ENCODE measurements at places on chromosomes 3 and 15.
A peak's percentile ranks its signal among the peaks of the same experiment; 100 is the strongest.

GRCh38 chr3:175208326-175208725 lies 349.2 kb downstream of the NAALADL2 start:
- DNase-seq = peak; percentile 5

DNA sequence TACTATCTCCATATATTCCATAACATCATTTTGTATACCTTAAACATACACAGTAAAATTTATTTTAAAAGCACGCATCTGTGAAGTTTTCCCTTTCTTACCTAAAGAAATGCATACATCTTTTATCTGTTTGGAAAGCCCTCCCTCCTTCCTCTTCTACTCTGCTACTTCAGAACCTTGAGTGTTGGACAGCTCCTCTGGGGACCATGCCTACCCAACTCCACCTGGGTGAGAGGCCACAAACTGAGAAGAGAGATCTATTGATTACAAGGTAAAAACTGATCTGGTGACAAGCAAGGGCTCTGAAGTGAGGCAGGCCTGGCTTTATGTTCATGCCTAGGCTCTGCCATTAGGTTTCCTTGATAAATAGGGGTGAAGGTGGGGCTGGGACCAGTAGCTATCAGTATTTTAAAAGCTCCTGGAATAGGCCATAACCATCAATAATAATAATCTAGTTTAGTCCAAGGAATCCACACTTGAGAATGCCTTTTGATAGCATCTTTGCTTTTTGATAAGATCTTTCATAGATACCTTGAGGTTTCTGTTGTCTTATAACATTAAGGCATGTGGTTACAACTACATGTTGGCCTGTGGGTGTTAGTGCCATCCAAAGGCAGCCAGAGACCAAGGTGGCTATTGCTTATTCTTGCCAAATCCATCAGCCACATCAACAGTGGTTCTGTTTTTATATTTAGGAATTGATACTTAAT lies 148.8 kb downstream of the KCNMB2 start:
- no peak for DNase-seq

- DNase-seq = no peak
These were observed 37.0 kb downstream of the STARD9 start for GRCh38 chr15:42612367-42612912.

- peak; percentile 25 for DNase-seq
These were observed 27.2 kb upstream of the ADAMTS7 start for GRCh38 chr15:78838489-78838888.

DNA sequence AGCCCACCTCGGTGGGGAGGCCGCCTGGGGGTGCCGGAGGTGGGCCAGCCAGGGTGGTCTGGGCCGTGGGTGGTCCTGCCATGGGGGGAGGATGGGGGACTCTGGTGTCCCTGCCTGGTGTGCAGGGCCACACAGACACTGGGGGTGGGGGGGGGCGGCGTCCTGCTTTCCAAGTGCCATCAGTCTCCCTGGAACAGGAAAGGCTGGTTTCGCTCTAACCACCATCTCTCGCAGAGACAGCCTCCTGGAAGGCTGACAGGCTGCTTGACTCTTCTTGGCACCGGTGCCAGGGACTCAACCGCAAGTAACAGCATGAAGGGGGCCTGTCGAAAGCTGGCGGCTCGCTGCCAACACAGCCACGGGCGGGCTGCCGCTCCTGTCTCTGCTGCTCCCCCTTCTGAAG lies 40.3 kb downstream of the RGMA start:
- peak; percentile 22 for DNase-seq

- DNase-seq = no peak
These were observed 4.7 kb downstream of the ABHD5 start for GRCh38 chr3:43695443-43695842.

DNA sequence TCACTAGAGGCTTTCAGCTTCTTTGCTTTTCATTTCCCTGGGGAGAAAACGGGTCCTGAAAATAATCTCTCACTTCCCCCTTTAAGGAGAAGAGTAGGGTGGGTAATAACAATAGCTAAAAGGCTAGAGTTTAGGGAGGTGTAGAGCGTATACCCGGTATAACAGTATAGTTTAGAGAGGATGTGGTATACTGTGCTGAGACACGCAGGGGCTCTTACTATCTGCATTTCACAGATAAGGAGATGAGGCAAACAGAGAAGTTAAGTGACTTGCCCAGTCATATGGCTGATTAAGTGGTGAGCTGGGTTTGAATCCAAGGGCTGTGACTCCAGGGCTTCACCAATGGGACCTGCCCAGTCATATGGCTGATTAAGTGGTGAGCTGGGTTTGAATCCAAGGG lies 15.0 kb upstream of the KCNMB3 start:
- no peak for DNase-seq

DNA sequence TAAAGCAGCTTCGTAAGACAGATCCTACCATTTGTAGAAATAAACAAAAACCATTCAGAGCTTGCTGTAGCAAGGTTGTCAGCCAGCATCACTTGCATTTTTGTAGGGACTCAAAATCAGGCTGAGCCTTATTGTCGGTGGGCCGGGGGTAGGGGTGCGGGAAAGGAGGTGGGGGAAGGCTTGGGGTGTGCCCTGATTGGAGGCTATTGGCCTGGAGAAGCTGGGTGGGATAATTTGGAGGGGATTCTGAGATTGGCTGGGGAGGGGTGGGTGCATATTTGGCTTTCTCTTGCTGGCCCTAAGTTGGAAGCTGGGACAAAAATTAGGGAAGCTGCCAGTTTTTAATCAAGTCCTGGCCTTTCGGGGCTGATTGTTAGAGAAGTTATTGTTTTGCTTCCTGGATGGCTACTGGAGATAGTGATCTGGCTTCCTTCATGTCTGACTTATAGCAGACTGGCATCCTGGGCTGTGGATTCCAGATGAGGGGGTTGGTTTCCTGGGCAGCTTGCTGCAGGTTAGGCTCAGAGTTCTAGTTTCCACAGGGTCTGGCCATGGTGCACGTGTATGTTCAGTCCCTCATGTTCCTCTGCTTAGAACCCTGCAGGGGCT lies 22.8 kb downstream of the STOML1 start:
- no peak for DNase-seq

GRCh38 chr3:58009026-58009748 lies 965 bp downstream of the FLNB start:
- DNase-seq = peak; percentile 36

DNA sequence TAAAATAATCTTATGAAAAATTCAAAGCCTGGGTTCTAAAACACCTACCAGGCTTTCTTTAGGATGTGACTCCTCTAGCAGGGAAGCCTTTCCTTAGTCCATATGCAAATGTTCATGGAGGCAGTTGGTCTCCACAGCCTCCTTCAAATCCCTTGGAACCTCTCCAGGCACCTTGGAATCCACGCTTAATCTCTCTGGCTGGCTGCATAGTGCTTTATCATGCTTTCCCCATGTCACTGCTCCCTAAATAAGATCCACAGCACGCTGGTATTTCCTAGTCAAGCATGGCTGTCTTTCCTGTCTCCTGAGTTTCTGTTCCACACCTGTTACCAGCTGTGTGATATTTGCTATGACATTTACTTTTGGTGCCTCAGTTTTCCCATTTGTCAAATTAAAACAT lies 71.3 kb downstream of the CLSTN2 start:
- no peak for DNase-seq

GRCh38 chr15:48898446-48898845 lies 20.5 kb downstream of the EID1 start:
- no peak for DNase-seq

- no peak for DNase-seq
These were observed 166.2 kb upstream of the ROBO2 start for GRCh38 chr3:76873532-76874242.

- DNase-seq = no peak
These were observed 29.5 kb upstream of the CNBP start for GRCh38 chr3:129213238-129213637.

GRCh38 chr3:37114251-37115145 lies 59.9 kb downstream of the LRRFIP2 start:
- DNase-seq = no peak

DNA sequence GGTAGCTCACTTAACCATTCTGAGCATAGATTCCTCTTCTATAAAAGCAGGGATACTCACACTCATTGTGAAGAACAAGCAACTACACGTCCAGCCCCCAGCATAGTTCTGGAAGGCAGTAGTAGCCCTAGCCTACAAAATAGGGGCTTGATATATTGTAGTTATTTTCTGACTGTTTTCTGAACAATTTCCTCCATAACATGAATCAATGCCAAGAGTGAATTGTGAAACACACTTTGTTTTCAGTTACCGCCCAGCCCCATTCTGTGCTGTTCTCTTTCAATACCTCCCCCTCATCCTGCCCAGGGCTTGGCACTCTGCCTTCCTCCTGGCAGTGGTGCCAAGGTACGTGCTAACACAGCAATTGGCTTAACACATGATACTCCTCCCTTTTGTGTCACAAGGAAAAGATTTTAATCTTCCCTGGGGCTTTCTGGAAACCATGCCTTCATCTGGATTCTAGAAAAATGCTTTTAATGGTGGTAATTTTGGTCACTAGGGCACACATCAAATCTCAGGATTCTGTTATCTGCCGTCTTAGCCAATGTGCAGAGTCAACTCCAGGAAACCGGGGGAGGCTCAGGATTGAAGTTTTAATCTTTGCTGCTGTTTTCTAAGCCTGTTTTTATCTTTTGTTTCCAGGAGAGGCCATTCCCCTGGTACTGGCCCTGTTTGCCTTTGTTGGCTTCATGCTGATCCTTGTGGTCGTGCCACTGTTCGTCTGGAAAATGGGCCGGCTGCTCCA lies 37.2 kb downstream of the IL20RB start:
- no peak for DNase-seq

DNA sequence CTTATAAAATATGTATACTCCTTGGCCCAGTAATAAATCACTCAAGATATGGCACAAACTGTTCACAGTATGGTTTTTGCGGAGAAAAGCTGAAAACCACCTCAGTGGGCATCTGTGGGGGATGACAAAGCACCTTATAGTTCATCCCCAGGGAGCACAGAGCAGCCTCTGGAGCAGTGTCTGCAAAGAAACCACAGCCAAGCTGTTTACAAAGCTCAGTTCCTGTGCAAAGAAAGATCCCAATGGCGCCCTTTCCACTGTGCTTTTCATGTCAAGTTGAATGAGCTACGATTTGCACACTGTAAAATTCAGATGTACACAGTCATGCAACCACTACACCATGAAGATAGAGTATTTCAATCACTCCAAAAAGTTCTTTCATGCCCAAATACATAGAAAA lies 2.5 kb upstream of the EFCC1 start:
- DNase-seq = no peak

GRCh38 chr15:60829416-60829815 lies 350.5 kb upstream of the ICE2 start:
- no peak for DNase-seq

GRCh38 chr3:188006726-188007393 lies 147.1 kb upstream of the LPP start:
- no peak for DNase-seq

DNA sequence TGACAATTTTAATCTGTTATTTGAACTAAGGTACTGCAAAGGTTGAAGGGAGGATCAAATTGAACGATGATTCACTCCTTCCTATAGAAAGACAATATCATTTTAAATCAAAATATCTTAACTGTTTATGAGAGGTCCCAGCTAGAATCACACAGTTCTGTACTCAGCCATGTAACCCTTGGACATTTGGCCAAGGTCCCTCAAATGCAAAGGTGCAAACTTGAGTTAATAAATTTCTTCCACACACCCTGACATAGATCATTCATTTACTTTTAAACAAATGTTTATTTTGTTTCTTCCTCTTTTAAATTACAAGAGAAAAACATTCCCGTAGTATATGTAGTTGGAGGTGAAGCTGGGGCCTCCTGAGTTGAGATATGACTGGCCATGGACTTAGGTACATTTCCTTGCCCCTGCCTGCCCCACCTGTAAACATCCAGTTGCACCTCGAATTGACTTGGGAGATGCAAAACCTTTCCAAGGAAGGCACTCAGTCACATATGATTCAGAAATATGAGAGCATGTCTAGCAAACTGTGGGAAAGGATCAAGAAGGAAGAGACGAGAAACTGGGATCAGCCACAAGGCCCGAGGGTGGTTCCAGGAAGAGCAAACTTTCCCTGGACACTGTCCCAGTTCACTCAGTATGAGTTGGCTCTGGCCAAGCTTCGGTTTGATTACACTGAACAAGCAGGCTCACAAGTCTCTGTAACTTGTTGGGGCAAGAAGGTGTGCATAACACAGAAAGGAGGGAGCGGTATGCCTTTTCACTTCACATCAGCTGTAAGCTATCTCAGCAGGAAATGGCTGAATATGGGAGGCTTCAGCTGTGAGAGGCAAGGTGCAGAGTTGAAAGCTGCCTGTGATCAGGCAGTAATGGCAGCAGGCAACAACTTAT lies 6.7 kb downstream of the TNFSF10 start:
- DNase-seq = no peak

DNA sequence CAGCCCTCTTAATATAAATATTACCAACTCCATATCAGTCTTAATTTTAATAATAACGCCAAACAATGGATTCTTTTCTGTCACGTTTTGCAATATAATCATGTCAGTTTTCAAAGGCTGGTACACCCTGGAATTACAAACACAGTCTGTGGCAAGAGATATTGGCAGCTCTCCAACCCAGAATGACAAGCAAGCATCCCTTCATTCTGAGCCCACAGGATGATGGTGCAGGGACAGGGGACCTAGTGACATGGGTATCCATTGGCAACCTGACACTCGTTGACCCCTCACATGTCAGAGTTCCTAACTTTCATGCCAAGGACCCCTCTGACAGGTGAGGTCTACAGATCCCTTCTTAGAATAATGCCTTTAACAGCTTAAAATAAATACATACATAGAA lies 154.5 kb upstream of the TSC22D2 start:
- no peak for DNase-seq

DNA sequence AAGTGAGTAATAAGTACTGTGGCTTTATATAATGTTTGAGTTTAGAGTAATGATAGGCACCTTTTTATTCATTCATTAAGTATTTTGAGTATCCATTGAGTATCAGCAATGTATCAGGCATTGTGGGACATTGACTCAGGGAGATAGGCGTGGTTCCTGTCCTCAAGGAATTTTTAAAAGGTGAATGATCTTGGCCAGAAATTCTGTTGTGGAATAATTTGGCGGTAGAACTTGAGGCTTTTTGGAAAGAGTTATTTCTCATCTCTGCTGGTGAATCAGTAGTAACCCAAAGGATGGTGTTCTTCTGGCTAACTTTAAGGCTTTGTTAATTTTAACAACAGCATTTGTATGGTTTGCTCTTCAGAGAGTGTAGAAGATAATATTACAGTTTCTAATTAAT lies 2.0 kb downstream of the RAB7A start:
- DNase-seq = no peak

DNA sequence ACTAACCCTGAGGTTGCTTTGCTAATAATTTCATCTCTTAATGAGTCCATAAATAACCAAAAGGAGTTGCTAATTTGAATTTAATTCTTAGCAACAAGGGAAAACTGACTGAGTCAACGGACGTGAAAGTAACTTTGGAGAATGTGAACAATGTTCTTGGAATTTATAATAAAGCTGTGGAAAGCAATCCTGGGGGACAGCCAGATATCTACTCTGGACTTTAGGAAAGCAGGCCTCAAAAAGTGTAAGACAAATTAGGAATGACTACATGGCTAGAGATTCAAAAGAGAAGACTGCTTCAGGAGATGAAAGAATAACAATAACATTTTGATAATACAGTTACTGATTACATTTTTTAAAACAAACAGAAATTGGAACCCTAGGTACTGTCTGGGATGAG lies 318.4 kb upstream of the COL8A1 start:
- no peak for DNase-seq

GRCh38 chr3:31196881-31197364 lies 302.5 kb upstream of the GADL1 start:
- no peak for DNase-seq

All from C1 segment of cervical spinal cord (tissue), 14 donors.